ENCODE measurements at places on chromosomes 7 and 10. TPM values are rescaled to one million over a fixed set of nuclear protein-coding genes. Genes with fewer than 3 reads are reported as not detected.

PSAP gene
- 401 TPM for total RNA-seq

EMX2 gene
- 1.5 TPM for total RNA-seq

NEUROG3 gene
- total RNA-seq = not detected

OR6V1 gene
- total RNA-seq = not detected

PNLIP gene
- not detected for total RNA-seq

SPDYE6 gene
- not detected for total RNA-seq

PLXDC2 gene
- 5.1 TPM for total RNA-seq

SLK gene
- 59.3 TPM for total RNA-seq

CARD11 gene
- total RNA-seq = 27.7 TPM

CYP3A4 gene
- not detected for total RNA-seq

ELAPOR2 gene
- 3.7 TPM for total RNA-seq

RGS10 gene
- 86.5 TPM for total RNA-seq

CFAP46 gene
- total RNA-seq = 1.8 TPM

CLEC5A gene
- total RNA-seq = 0.04 TPM

SHOC2 gene
- 30.5 TPM for total RNA-seq

OR2A14 gene
- not detected for total RNA-seq

MINDY4 gene
- total RNA-seq = 3.5 TPM

PIK3CG gene
- not detected for total RNA-seq

WNT8B gene
- not detected for total RNA-seq

CYP3A7 gene
- total RNA-seq = not detected

SPDYE1 gene
- not detected for total RNA-seq

GRB10 gene
- total RNA-seq = 13.4 TPM

CHN2 gene
- total RNA-seq = 0.10 TPM

NAT16 gene
- total RNA-seq = not detected

ARHGEF5 gene
- total RNA-seq = 34.8 TPM

HTR5A gene
- total RNA-seq = not detected

DNAJB12 gene
- total RNA-seq = 26.6 TPM

KCND2 gene
- not detected for total RNA-seq

FAM180A gene
- total RNA-seq = 2.6 TPM

PTPN20 gene
- total RNA-seq = 5.4 TPM

Measured in foreskin keratinocyte (primary cell).